ENCODE measurements at places on chromosomes 16 and 17. TPM values are rescaled to one million over a fixed set of nuclear protein-coding genes. Genes with fewer than 3 reads are reported as not detected.

DNA sequence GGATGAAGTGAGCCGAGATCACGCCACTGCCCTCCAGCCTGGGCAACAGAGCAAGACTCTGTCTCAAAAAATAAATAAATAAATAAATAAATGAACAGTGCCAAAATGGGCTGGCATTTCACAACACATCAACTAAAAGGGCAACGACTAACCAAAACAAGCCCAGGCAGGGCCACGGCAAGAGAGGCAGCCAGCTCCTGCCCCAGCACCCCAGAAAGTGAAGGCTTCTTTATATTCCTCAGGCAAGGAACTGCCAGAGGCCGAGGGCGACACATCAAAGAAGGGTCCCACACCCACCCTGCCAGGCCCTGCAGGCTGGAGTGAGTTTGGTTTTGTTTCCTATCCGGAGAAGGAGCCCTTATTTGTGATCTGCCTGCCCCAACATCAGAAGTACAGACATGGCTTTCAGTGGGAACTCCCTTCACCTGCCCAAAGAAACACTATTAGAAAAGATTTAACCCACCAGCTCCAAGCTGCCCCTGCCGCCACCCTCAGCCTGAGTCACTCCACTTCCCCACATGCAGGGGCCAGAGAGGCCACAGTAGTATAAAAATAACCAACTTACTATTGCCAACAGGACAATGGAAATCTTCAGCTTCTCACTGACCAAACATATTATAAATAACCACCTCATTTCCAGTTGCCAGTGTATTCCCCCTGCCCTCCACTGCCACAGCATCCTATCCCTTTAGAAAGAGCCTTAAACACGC is 8.0 kb downstream of the FBXO31 start:
- no peak overlapping the region for H3K4me3 ChIP-seq
- no peaks in the 10 kb centered on the region for H3K36me3 ChIP-seq
- DNase-seq: no peak
- H3K27ac ChIP-seq: no peak overlapping the region
- H3K27me3 ChIP-seq: no peaks in the 10 kb centered on the region

Gene CA5A
- not detected for total RNA-seq

Gene TEX14
- total RNA-seq: not detected

- peak overlapping the region; percentile 98 for H3K27ac ChIP-seq
- H3K4me3 ChIP-seq: peak overlapping the region; percentile 93
- DNase-seq: no peak
- H3K27me3 ChIP-seq: no peaks in the 10 kb centered on the region
- peaks cover 39% of the 10 kb centered on the region for H3K36me3 ChIP-seq
- H3K4me1 ChIP-seq: peaks cover 11% of the 10 kb centered on the region
Measured at GRCh38 chr16:74297145-74297665, 591 bp downstream of the PSMD7 start.

GRCh38 chr16:17657045-17657444 is 186.3 kb upstream of the XYLT1 start:
- no peak overlapping the region for H3K4me3 ChIP-seq
- no peaks in the 10 kb centered on the region for H3K36me3 ChIP-seq
- no peak overlapping the region for H3K27ac ChIP-seq
- no peaks in the 10 kb centered on the region for H3K4me1 ChIP-seq
- peaks cover 6% of the 10 kb centered on the region for H3K27me3 ChIP-seq

Gene KIF2B
- not detected for total RNA-seq
